ENCODE measurements at places on chromosomes 4 and X.

- no peak for DNase-seq
These were observed 1047.6 kb upstream of the PCDH10 start for GRCh38 chr4:132101526-132101925.

DNA sequence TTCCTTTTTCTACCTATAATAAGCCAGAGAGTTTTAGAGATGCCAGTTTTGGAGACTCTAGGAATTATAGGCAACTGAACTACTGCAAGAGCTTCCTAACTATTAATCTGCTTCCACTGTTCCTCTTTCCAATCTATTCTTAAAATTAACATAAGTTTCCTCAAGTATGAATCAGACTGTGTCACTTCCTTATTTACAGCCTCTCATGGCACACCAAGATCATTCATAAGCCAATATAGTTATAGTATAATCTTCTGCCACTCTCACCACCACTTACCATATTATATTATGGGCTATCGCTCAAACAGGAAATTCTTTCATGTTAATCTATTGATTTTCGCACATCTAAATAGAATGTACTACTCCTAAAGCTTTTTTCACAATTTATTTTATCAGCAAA lies 383.5 kb downstream of the STPG2 start:
- DNase-seq = no peak

- DNase-seq = no peak
These were observed 18.1 kb downstream of the CD40LG start for GRCh38 chrX:136666088-136666487.

- no peak for DNase-seq
These were observed 1157.2 kb upstream of the ADGRL3 start for GRCh38 chr4:60042941-60043340.

DNA sequence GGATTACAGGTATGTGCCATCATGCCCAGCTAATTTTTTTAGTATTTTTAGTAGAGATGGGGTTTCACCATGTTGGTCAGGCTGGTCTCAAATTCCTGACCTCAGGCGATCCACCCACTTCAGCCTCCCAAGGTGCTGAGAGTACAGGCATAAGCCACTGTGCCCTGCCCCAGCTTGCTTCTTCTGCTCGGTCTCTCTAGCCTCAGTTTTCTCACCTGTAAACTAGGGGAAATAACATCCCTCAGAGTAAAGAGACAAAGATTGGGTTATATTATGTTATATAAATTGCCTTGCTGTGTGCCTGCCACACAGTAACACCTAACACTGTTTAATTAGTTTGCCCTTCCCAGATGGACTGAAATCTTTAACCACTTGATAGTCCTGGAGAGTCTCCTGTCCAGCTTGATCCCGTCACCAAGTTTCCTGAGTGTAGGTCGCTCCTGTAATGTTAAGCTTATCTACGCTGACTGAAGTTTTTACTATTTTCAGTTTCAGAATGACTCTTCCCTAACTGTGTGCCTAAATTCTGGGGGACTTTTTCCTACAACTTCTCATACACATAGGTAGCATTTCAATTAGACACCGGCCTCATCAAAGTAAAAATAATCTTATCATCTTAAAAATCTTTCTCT lies 412.7 kb upstream of the TENM3 start:
- DNase-seq = no peak

GRCh38 chr4:130738233-130738632 lies 1642.3 kb downstream of the C4orf33 start:
- DNase-seq = no peak

- DNase-seq = no peak
These were observed 73.7 kb downstream of the SPCS3 start for GRCh38 chr4:176393306-176394013.

- DNase-seq = no peak
These were observed 4.0 kb downstream of the LDB2 start for GRCh38 chr4:16894406-16894805.

DNA sequence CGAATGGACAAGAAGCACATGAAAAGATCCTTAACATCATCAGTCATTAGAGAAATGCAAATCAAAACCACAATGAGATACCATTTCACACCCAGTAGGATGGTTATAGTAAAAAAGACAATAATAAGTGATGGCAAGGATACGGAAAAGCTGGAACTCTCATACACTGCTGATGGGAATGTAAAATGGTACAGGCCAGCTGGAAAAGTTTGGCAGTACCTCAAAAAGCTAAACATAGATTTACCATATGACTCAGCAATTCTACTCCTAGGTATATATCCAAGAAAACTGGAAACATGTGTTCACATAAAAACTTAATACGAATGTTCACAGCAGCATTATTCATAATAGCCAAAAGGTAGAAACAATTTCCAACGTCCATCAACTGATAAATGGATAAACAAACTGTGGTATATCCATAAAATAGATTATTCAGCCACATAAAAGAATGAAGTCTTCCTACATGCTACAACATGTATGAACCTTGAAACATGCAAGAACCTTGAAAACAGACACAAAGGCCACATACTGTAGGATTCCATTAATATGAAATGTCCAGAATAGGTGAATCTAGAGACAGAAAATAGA lies 11.9 kb downstream of the RPS6KA3 start:
- no peak for DNase-seq

DNA sequence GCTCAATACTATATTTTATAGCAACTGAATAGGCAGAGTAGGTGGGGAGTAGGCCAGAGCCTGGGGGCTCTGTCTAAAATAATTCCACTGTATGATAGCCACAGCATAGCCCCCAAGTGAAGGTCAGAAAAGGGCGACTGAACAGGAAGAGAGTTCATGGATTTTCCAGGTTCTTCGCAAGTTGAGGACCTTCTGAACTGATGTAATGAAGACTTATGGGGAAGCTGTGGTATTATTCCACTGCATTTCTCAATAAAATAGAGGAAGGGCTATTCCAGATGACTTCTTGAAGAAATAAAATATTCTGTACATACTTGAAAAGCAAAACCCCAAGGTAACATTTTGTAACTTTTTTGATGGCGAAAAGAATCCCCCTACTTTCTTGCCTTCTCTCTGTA lies 231.4 kb upstream of the GPC4 start:
- no peak for DNase-seq

DNA sequence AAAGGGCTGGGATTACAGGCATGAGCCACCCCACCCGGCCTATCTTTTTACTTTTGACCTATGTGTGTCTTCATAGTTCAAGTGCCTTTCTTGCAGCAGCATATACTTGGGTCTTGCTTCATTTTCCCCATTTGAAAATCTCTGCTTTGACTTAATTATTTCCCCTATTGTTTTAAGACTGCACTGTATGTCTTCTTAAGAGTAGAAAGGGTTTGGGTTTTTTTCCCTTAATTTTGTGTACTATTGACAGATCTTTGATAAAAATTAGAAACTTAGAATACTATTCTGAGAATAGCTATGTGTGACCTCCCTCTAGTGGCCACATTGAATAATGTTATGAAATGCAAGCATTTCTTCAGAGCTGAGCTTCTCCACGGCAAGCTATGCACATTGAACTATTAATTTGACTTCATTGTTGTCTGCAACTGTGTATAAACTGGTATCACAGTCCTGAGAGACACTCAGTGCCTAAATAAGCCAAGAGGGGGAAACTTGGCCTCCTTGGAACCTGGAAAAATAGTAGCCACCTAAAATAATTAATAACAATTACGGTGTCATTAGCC lies 8.7 kb upstream of the SLC25A4 start:
- no peak for DNase-seq

GRCh38 chr4:93829820-93830687 lies 1.5 kb downstream of the ATOH1 start:
- no peak for DNase-seq

DNA sequence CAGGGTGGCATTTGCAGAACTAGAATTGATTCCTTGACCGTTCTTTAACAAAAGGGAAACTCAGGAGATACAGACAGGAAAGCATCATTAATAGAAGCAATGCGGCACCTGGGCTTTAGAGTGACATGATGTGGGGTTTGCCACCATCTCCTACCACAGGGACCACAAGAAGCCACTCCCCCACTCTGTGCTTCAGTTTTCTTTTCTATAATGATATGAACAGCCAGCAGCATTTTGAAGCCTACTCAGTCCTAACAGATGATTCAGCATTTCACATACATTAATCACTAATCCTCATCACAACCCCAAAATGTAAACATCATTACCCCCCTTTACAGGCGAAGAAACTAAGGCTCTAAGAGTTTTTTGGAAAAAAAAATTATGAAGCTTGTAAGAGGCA lies 22.9 kb downstream of the CCDC149 start:
- DNase-seq = no peak

DNA sequence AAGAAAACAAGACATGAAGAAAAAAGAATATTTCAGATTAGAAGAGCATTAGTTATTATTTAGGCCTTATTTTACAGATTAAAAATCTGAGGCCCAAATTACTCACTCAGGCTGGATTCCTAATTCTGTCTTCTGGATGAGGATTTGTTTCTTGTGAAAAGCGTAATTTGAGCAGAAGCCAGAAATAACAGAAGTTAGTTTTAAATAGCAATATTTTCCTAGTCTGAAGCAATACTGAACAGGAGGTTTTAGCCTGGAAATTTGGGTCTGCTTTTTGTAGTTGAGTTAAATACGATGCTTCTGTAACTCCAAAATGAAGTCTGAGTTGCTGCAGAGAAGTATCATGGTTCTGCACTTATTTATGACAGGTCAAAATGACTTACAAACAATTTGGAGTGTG lies 124.9 kb downstream of the RTL3 start:
- no peak for DNase-seq

- DNase-seq = no peak
These were observed 221.2 kb downstream of the SPRY1 start for GRCh38 chr4:123617791-123618190.

GRCh38 chr4:13515268-13515667 lies 29.0 kb downstream of the NKX3-2 start:
- DNase-seq = no peak

- DNase-seq = no peak
These were observed 155.9 kb downstream of the APBB2 start for GRCh38 chr4:41058426-41058825.

GRCh38 chr4:186932631-186933187 lies 209.1 kb upstream of the FAT1 start:
- no peak for DNase-seq

- DNase-seq = no peak
These were observed 1900.8 kb upstream of the PCDH10 start for GRCh38 chr4:131248314-131248713.

All from stimulated activated CD4-positive, alpha-beta T cell treated with anti-CD3 and anti-CD28 coated beads, Interleukin-4, amount 100 ng/mL, for 4 hours (primary cell).